Foreskin melanocyte (primary cell): ENCODE measurements at places on chromosomes 4 and X.

DNA sequence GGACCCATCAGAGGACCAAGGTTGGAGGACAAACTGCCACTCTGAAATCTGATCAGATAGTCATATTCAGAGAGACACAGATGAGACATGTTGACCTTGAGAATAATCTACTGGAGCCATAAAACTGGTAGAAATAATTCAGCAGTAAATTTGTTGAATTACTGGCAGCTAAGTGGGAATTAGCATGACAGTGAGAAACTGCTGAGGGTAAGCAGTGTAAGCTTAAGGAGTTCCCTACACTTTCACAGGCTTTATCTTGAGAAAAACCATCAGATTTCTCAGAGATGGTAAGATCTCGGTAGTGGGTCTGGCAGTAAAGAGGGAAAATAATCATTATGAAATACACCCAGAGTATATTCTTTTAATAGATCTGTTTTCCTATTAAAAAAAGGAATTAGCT lies 213.7 kb downstream of the TECRL start:
- no peak for DNase-seq

DNA sequence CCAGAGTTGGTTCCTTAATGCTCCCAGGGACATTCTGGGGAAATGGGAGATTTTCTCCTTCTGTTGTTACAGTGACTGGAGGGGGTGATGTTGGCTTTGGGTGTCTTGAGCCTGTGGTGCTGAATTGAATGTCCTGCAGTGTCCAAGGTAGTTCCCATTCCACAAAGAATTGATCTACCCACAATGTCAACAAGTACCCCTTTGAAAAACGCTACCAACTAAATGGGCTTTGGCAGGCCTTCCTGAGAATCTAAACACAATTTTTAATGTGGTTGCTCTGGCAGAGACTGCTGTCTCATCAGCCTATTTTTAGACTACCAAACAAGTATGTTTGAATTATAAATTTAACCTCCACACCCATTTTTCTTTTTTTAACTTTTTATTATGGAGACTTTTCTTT lies 69.4 kb downstream of the CCKAR start:
- DNase-seq = no peak

DNA sequence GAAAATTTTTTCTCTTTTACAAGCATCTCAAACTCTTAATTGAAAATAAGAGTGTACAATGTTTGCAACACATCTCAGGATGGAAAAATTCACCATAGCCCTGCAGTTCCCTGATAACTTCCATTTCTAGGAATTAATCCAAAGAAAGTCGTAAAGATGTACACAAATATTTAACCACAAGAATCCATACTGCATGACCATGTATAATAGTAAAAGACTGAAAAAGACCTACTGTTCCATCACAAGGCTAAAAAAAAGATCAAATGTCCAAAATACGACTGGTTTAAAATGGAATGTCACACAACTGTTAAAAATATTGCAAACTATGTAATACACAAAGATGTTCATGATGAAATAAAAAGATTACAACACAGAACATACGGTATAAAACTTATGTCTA lies 32.1 kb downstream of the HUWE1 start:
- DNase-seq = peak; percentile 3

GRCh38 chr4:69485130-69485529 lies 10.6 kb downstream of the UGT2B4 start:
- no peak for DNase-seq

- DNase-seq = no peak
Measured at GRCh38 chr4:65120287-65120686, 550.0 kb downstream of the EPHA5 start.

DNA sequence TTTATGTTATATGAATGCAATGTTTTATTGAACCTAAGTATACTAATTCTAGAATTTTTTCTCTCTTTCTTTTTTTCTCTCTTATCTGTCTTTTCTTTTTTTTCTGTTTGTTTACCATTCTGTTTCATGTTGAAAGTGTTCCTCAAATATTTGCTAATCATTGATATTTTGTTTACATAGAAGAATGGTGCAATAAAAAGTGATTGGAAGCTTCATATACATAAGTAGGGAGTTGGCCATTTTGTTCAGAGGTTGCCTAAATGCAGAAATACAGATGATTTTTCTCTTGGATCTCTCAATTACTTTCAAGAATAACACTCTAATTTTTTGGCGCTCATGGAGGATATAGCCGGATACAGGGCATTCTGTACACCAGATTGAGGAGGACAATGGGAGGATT lies 5.7 kb upstream of the SERTM2 start:
- DNase-seq = no peak

- no peak for DNase-seq
Measured at GRCh38 chrX:120200851-120201250, 42.4 kb downstream of the RHOXF2 start.

DNA sequence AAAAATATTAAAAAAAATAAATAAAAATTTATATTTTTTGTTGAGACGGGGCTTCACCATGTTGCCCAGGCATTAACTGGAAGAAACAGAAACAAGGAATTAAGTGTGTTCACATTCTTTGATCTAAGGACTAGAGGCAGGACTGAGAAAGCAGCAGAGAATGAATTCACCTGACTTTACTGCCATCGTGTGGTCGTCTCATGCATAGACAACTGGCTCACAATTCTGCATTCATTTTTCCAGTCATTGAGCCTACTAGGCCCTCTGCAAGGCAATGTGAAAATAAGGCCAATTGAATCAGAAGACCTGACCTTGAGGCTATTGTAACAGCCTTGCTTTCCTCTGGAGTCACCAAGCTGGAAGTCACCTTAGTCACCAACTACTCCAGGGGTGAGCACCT lies 37.4 kb downstream of the LHFPL1 start:
- DNase-seq = peak; percentile 27

DNA sequence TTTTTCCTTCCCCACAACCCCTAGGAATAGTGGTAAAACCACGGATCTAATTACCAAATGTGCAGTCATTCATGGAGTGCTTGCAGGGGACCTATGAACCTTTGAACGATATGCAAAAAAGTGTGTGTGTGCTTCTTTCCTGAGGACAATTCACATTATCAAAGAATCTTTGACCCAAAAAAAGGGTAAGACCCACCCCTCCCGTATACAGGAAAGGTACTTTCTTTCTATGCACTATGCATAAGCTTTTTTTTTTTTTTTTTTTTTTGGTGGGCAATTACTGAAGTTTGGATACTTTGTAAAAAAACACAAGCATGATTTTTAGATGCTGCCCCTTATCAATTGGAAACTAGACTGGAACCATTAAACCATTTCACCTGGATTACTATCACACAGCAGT lies 31.4 kb downstream of the SPRY1 start:
- DNase-seq = no peak
